Fibroblast of skin of right biceps (primary cell): ENCODE measurements at places on chromosomes 4 and X.

- no peak for DNase-seq
Observed at GRCh38 chrX:151510203-151510602, 53.3 kb upstream of the PASD1 start.

GRCh38 chr4:77734928-77735327 lies 84.2 kb downstream of the CNOT6L start:
- peak; percentile 46 for DNase-seq

DNA sequence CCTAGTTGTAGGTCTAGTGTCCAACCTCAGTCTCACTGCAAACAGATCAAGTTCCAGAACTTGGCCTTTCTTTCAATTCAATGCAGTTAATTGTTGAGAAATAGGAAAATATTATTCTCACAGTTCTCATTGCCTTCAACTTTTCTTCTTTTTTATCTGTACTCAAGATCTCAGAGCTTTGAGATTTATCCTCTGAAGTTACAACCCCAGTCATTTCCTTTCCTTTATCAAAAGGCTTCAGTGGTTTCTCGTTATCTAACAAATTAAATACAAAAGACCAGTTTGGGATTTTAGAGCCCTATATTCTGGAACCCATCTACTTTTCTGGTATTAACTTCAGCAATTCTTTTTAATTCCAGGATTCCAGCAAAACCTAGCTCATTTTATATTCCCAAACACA lies 130.2 kb downstream of the TMA16 start:
- DNase-seq = no peak

GRCh38 chr4:94571298-94571697 lies 119.6 kb downstream of the PDLIM5 start:
- no peak for DNase-seq

DNA sequence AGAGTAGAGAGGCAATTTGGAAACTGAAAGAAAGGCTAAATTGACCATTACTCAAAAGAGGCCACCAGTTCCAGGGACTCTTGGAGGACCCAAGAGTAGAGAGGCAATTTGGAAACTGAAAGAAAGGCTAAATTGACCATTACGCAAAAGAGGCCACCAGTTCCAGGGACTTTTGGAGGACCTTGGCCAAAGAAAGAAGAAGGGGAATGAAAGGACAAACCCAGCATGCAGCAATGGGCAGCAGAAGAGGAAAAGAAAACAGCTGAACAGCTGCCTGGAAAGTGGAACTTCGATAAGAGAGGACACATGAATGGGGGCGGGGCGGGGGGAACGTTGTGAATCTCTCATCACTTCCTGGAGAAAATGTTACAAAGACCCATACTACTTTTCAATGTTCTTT lies 80.8 kb downstream of the PALLD start:
- no peak for DNase-seq

- DNase-seq = no peak
Observed at GRCh38 chr4:14151101-14151500, 523.6 kb upstream of the BOD1L1 start.

GRCh38 chr4:153018684-153019083 lies 82.6 kb downstream of the FHDC1 start:
- no peak for DNase-seq

- peak; percentile 22 for DNase-seq
Observed at GRCh38 chrX:41300758-41301437, 33.1 kb upstream of the DDX3X start.

DNA sequence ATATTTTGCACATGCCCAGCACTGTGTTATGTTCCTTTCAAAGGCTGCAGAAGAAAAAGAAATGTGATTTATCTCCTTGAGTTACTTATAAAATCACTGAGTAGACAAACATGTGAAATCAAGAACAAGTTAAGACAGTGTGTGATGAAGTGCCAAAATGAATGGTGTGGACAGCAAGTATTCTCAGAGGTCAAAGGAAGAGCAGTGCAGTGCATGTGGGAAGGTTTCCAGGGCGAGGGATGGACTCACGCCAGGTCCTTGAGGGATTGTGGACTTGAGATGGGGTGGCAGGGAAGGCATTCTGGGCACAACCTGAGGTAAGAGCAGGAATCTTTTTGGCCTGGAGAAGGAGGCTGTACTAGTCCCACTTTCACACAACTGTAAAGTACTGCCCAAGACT lies 115.5 kb downstream of the FNIP2 start:
- DNase-seq = peak; percentile 22

GRCh38 chrX:13088156-13088487 lies 43.7 kb upstream of the FAM9C start:
- DNase-seq = no peak

GRCh38 chr4:81756973-81757372 lies 285.3 kb upstream of the RASGEF1B start:
- DNase-seq = no peak

DNA sequence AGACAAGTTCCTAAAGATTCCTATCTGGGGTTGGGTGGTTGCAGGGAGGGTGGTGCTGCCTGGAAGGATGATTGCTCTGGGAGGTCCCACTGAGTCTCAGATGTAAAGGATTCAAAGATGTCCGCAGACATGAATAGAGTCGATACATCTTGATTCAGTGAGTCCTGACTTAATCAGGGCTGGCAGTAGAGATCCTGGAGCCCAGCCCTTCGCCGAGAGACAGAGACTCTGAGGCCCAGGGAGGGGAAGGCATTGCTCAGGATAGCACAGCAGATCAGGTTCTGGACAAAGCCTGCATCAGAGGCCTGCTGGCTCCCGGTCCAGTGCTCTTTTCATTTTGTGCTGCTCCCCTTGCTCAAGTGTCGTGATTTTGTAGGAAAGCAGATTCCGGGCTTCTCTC lies 21.7 kb downstream of the PJA1 start:
- DNase-seq = no peak

DNA sequence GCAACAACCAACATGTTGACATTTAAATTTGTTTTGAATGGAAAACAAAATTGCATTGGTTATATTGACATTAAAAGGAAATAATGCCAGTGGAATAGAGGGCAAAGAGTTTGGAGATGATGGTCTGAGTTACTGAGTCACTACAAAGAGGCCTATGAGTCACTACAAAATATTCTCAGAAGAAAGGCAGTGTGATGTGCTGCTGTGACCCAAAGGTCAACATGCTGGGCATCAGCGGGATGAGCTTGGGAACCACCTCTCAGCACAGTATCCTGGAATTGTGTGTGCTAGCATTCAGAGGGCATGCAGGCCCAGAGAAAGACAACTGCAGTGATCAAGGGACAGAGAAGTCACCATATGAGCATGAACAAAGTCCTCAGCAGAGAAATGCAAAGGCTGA lies 2.8 kb downstream of the CMC4 start:
- peak; percentile 40 for DNase-seq

DNA sequence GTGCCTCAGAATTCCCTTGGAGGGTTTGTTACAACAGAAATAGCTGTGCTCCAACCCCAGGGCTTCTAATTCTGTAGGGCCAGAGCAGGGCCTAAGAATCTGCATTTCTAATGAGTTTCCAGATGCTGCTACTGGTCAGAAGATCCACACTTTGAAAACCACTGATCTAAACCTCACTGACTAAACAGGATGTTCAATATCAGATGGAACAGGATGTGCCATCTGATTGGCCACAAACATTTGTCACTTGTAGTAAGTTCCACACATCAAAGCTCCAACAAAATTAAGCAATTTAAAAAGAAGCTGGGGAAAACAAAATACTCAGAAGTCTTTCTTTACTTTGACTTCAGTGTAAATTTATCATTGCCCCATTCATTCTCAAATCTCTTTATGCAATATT lies 14.3 kb downstream of the CASK start:
- DNase-seq = no peak

- no peak for DNase-seq
Observed at GRCh38 chr4:87274327-87274726, 48.4 kb downstream of the HSD17B13 start.

- DNase-seq = no peak
Observed at GRCh38 chrX:3541336-3541735, 172.1 kb downstream of the PRKX start.

- DNase-seq = no peak
Observed at GRCh38 chr4:84385203-84385602, 113.9 kb downstream of the NKX6-1 start.

DNA sequence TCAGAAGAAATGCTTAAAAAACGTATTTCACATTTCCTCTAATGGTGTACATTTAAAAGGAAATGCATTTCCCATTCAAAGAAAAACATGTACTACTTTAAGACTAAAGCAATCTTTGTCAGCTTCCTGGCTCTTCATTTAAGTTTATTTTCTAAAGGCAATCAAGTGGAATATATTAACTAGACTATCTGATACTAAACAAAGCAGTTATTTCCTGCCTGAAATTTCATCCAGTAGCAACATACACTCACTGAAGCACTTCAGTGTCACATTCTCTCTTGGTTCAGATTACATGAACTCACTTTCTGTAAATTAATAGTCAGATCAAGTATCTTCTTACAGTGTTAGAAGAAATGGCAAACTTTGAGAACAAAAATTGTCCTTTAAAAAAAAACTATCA lies 42.5 kb downstream of the LRBA start:
- DNase-seq = no peak
